ENCODE measurements at places on chromosomes 11 and 22. TPM values are rescaled to one million over a fixed set of nuclear protein-coding genes. Genes with fewer than 3 reads are reported as not detected.

GRCh38 chr11:131094827-131095226 lies 178.5 kb upstream of the SNX19 start:
- DNase-seq, result no peak

DNA sequence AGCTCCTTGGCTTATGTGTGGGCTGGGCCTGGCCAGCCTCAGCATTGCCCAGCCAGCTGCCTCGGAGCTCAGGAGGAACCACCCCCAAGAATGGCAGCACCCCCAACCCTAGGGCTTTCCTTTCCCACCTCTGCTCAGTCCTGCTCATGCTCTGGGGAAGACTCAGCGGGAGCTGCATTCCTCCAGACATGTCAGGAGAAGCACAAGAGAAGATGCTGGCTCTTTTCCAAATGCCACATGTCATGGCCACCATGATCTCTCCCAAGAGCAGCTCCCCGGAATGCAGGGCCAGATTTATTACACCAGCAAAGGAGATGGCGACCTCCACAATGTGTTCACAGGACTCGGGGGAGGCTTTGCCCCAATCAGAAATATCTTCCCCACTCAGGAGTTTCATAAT lies 143.7 kb downstream of the PKNOX2 start:
- DNase-seq, result no peak

DNA sequence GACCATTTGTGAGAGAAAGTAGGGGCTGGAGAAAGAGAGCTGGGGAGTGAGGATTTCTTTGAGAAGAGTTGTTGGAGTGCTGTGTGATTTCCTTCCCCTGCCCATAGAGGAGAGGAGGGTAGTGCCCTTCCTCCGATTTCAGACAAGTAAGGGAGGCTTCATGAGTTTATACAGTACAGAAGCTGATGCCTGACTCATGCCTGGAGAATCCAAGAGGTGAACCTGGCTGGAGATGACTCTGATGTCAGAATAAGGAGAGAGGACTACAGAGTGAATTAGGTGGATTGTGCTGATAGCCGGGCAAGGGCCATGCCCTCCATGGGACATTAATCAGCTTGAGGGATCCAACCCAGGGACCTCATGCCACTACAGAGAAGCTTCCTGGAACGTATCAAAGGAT lies 91.6 kb downstream of the FAR1 start:
- DNase-seq, result no peak

- DNase-seq, result no peak
Observed at GRCh38 chr22:33785283-33785968, 134.8 kb downstream of the LARGE1 start.

- DNase-seq, result no peak
Observed at GRCh38 chr11:43751726-43752125, 71.2 kb downstream of the HSD17B12 start.

- no peak for DNase-seq
Observed at GRCh38 chr11:69416143-69416515, 65.3 kb upstream of the LINC01488 start.

- DNase-seq, result no peak
Observed at GRCh38 chr22:19527861-19528417, 3.7 kb upstream of the CLDN5 start.

DNA sequence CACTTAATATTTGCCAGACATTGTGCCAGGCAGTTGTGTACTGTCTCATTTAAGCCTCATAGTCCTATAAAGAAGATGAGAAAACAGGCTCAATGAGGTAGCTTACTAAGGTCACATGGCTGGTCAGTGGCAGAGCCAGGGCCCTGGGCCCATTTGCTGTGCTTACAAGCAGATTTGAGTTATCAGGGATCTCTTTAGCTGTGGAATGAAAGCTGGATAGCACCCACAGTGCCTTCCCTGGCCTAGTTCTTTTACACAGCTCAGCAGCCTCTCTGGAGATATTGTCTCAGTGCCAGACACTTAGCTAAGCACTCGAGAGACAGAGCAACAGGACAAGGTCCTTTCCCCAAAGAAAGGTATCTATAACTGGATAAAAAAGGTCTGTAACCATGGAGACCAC lies 6.1 kb downstream of the TMEM86A start:
- DNase-seq, result no peak

- DNase-seq, result no peak
Observed at GRCh38 chr11:105975128-105975527, 46.9 kb downstream of the MSANTD4 start.

GRCh38 chr11:26607725-26608506 lies 35.9 kb upstream of the MUC15 start:
- DNase-seq, result no peak

GRCh38 chr11:110424775-110425444 lies 4.8 kb upstream of the FDX1 start:
- no peak for DNase-seq

DNA sequence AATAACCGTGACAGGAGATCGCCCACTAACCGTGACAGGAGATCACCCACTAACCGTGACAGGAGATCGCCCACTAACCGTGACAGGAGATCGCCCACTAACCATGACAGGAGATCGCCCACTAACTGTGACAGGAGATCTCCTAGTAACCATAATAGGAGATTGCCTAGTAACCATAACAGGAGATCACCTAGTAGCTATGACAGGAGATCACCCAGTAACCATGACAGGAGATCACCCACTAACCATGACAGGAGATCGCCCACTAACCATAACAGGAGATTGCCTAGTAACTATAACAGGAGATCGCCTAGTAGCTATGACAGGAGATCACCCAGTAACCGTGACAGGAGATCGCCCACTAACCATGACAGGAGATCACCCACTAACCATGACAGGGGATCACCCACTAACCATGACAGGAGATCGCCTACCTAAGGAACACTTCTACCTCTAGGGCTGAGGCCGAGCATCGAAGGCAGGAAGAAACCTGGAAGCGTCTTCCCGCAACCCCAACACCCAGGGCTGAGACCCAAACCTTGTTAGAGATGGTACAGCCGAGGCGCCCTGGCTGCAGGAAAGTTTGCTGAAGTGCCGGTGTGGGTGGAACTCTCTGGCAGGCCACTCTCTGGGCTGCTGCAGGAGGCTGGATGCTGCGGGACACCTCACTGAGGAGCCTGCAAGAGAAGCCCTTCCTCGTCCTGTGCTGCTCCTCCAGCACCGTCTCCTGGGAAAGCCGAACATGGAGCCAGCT lies 67.5 kb upstream of the THY1 start:
- DNase-seq, result no peak

- no peak for DNase-seq
Observed at GRCh38 chr11:72908032-72908676, 93.9 kb downstream of the ATG16L2 start.

DNA sequence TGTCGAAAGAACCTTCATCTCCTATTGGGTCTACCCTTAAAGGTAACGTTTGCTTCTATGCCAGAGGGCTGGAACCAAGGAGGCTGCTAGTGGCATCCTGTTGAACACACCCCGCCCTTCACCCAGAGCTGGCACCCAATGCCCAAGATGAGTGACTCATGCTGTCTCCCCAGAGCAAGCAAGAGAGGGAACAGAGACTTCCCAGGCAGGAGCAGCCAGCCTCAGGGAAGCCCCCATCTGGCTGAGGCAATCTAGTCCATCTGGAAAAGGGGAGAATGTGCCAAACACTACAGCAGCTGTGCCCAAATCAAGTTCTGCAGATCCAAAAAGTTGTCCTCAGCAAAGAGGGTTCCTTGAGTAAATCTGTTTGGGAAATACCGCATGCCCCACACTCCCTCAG lies 91.9 kb upstream of the TP53I11 start:
- DNase-seq, result no peak

DNA sequence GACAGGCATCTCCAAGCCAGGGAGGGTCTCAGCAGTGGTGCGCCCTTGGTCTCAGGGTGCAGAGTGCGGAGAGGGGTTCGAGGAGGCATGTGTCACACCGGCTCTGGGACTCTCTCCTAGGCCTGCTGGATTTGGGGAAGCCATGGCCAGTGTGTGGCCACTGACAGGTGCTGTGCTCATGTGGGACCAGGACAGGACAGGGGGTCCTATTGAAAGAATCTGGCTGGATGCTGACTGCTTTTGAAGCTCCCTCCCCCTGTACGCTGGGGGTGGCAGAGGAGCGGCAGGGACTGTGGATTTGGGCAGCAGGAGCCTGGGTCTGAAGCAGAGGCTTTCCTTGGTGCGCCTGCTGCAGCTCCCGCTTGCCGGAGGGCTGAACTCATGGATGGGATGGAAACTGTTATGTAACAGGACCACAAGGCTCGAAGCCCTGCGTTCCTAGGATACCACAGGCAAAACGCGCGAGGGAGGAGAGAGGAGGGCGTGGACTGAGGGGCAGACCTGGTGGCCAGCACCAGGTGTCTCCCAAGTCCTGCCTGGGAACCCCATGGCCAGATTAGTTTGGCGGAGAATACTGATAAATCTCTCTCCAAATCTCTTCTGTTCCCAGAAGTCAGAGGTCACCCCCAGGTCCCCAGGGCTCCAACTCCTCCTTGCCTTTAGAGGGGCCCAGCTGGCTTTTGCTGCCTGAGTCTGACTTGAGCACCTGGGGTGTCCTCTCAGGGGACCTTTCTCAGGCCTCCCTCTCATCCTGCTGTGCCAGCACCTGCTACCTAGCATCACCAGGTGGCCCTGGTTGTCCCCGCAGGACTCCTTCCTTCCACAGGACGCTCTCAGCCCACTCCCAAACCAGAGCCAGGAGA lies 13.8 kb upstream of the TEF start:
- DNase-seq, result no peak

DNA sequence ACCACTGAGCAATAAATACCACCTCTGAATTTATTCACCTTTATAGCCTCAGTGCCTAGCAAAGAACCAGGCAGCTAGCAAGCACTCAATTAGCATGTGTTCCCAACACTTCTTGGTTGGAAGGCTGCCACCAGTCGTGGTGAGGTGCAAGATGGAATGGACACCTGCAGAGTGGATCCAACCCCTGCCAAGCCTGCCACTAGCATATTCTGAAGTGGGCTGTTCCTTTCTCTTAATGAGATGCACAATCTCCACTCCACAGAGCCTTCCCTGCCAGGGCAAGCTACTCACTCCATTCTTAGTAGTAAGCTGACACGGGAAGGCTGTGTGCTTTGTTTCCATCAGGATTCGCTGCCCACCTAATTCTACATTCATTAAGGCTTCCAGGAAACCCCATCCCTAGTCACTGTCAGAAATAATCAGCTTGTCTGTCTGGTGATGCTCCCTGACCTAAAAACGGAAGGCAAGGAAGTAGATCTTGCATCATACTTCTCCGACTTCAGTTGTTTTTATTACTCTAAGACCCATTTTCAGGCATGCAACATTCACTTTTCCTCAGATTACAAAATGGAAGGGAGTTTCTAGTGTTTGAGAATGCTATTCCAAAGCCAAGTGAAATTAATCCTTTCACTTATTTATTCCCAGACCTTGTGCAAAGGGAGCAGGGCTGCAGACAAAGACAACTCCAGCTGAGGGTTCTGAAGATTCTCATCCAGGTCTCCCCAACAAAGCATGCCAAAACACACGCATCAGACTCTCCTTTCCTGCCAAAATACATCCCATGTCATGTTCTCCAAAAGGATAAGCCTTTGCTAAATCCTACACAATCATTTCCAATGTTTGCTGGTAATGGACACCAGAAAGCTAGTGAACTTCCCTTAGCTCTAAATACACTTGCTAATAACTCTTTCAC lies 128.0 kb downstream of the TENM4 start:
- no peak for DNase-seq

GRCh38 chr11:64619196-64619595 lies 28.2 kb downstream of the SLC22A12 start:
- DNase-seq, result no peak

DNA sequence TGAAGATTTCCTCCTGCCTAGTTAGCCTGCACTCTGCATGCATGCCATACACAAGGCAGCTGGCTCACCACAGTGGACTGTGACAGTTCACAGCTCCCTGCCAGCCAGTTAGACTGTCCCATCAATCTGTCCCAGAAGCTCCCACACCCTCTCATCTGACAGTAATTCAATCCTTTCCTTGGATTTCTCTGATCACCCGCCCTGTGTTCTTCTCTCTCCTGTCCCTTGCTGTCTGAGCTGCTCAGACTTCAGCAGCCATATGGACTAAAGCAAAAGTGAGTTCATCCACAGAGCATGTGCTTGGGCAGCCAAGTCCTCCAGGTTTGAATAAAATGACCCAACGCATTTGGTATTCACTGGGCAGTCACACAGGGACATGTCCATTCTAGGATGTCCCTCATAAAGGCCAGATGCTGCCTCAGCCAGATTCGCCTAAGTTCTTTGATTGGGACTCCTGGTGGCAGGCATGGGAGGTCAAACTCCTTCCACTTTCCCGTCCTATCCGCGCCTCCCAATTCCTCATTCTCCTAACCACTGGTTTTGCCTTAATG lies 54.5 kb upstream of the ZBTB44 start:
- DNase-seq, result no peak

- peak; percentile 74 for DNase-seq
Observed at GRCh38 chr11:66289548-66290329, 796 bp upstream of the YIF1A start.

GRCh38 chr11:93740031-93740729 lies 1.1 kb downstream of the TAF1D start:
- DNase-seq, result no peak

DNA sequence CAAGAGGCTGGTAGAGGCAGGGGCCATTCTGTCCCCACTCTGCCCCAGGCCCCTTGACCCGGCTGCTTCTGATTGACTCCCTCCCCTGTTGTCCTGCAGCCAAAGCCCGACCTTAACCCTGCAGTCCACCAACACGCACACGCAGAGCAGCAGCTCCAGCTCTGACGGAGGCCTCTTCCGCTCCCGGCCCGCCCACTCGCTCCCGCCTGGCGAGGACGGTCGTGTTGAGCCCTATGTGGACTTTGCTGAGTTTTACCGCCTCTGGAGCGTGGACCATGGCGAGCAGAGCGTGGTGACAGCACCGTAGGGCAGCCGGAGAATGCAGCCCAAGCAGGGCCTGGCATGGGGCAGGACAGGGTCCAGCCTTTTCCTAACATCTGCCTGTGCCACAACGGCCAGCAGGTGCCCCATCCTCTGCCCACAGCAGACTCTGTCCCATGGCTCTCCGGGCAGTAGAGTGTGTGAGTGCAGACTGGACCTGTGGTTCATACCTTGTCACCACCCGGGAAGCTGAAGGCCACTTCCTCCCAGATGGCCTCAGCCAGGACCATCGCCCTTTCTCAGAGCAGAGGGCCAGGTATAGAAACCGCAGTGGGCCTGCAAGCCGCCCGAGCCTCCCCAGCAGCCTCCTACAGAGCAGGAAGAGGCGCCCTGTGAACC lies 26.8 kb upstream of the MGAT3 start:
- no peak for DNase-seq

- peak; percentile 40 for DNase-seq
Observed at GRCh38 chr11:135075740-135076139, 663.7 kb upstream of the B3GAT1 start.

DNA sequence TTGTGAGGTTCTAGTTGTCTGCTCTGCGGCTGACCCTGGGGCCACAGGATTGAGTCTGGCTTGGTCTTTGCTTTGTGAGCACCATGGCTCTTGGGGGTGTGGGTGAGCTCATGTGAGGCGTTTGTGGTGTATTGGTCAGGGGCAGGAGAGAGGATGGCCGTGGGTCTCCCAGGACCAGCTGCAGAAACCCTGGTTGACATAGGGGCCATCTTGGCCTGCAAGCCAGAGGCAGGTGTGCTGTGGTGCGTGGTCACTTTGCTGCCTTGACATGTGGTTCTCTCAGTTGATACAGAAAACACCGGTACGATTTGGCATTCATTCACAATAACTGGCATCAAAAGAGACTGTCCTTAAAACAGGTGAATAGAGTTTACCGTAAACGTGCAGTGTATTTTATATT lies 11.3 kb downstream of the PHRF1 start:
- DNase-seq, result no peak

SAA2 gene
- total RNA-seq, result 27,037 TPM

FAM83F gene
- total RNA-seq, result 1.2 TPM

OR5M11 gene
- total RNA-seq, result not detected

CDC42EP2 gene
- total RNA-seq, result 1.9 TPM

MRTFA gene
- total RNA-seq, result 22.0 TPM

P2RX3 gene
- 0.33 TPM for total RNA-seq

TIMP3 gene
- 28.0 TPM for total RNA-seq

TESMIN gene
- total RNA-seq, result 0.42 TPM

NAALADL1 gene
- 2.1 TPM for total RNA-seq

HBD gene
- not detected for total RNA-seq

ACTN3 gene
- not detected for total RNA-seq

All from liver (tissue), 10 donors.